ENCODE measurements at places on chromosomes 6 and 20. TPM values are rescaled to one million over a fixed set of nuclear protein-coding genes. Genes with fewer than 3 reads are reported as not detected.

DNA sequence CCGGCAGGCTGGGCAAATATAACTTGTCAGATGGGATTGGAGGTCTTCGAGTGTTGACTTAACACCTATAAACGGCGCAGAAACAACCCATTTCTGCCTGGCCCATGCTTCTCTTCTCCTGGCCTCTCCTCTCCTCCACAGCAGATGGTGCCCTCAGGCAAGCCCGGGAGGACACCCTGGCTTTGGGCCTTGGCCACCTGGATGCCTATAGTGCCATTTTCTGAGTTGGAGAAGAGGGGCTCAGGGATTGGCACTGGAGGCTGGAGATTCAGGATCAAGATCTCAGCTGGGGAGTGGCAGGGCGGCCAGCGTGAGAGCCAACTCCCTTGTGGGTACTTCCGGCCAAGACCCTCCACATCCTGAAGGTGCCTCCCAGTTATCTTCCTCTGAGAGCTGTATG is 211.9 kb upstream of the PMEPA1 start:
- no peak for DNase-seq

DNA sequence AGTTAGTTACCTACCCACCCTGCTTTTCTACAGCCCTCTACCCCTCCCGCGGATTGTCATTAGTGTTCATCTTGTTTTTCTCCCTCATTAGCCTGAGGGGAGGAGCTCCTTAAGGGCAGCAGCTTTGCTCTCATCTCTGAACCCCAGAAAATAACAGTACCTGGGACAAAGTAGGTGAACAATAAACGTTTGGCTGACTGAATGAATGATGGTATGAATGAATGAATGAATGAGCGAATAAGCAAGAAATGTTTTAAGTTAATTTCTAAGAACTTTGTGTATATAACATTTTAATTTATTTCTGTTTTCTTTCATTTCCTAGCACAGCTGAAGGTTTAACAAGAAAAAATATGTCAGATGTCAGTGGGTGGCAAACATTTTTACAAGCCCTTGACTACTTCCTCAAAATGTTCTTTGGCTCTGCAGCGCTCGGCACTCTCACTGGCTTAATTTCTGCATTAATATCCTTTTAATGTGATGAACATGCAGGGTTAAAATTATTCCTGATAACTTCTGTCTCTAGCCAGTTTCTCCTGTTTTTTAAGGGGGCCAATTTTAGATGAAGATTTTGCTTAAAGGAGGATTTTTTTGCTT is 50.1 kb downstream of the SLC9A8 start:
- no peak for DNase-seq

- no peak for DNase-seq
These were observed 10.0 kb upstream of the COL20A1 start for GRCh38 chr20:63282946-63283345.

DNA sequence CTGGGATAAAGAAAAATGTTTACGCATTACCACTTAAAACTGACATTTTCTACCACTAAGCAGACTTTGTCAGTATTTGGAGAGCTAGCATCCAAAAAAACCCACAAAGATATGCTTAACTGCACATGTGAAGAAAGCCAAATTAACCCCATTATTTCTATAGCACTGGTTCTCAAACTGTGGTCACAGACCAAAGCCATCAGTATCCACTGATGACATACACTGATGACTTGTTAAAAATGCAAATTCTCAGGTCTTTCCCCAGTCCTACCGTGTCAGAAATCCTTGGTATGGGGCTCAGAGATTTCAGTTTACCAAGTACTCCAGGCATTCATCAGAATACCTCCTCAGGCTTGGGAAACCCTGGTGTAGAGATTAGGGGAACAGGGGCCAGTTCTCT is 230.2 kb downstream of the PTPRK start:
- DNase-seq: no peak

DNA sequence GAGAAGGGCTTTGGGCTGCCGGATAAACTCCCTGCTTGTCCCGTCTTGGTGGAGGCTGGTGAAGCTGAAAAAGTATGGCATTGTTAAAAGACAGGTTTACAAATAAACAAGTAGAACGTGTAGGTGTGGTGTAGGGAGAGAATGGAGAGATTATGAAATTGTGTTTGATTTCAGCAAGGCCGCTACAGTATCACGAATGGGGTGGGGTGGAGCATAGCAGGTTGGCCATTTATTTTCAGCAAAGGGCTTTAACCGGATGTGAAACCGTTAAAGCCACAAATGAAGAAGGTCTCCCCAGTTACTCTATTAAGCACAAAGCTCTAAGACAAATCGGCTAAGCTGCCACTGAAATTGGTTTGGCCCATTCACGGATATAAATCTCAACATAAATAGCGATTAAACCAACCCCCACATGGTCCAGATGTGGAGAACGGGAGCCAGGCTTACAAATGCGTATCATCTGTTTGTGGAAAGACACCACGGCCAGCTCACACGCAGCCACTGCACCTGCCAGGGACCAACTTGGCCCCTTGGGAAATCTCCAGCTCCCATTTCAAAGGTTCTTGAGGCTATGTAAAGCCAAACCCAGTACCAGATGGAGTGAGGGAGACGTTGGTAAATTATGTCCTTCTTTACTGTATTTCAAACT is 94.0 kb downstream of the ZMYND8 start:
- DNase-seq: no peak

DNA sequence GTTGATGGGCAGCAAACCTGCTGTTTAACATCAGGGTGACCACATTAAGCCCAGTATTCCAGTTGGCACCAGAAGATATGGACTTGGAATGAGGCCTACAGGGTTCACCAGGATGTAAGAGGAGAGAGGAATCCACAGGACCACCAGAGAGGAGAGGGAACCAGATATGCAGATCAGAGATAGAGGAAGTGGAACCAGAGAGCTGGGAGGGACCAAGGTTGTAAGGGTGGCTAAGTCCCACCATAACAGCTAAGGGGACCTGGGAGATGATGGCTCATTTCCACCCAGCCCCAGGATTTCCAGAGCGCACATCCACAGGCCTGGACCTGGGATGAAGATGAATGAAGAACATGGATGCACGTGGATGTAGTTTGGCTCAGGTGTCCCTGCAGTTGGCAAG is 11.1 kb downstream of the BTN2A1 start:
- DNase-seq: no peak

- DNase-seq: no peak
These were observed 12.4 kb upstream of the GMEB2 start for GRCh38 chr20:63639093-63639975.

GRCh38 chr6:150314230-150315188 is 54.3 kb upstream of the IYD start:
- DNase-seq: no peak

DNA sequence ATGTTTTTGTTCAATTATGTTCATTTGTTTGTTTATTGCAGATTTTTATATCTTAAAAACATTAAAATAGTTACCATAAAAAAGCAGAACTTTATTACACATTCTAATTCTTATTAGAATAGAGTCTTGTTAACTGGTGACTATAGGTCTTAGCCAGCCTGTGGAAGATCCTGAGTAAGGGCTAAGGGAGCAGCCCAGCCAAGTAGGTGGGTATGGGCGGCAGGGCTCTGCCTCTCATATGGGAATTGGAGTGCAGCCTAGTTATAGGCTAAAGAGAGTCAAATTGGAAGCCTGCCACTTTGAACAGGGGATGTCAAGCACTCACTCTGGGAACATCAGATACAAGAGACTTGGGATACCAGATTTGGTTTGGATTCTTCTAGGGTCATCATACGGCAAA is 10.5 kb upstream of the HSF2 start:
- DNase-seq: no peak

The L3MBTL3 gene
- total RNA-seq: not detected

The CDSN gene
- not detected for total RNA-seq

The SPATS1 gene
- not detected for total RNA-seq
